ENCODE measurements at places on chromosomes 12 and 14. TPM values are rescaled to one million over a fixed set of nuclear protein-coding genes. Genes with fewer than 3 reads are reported as not detected.
A peak's percentile ranks its signal among the peaks of the same experiment; 100 is the strongest.

DNA sequence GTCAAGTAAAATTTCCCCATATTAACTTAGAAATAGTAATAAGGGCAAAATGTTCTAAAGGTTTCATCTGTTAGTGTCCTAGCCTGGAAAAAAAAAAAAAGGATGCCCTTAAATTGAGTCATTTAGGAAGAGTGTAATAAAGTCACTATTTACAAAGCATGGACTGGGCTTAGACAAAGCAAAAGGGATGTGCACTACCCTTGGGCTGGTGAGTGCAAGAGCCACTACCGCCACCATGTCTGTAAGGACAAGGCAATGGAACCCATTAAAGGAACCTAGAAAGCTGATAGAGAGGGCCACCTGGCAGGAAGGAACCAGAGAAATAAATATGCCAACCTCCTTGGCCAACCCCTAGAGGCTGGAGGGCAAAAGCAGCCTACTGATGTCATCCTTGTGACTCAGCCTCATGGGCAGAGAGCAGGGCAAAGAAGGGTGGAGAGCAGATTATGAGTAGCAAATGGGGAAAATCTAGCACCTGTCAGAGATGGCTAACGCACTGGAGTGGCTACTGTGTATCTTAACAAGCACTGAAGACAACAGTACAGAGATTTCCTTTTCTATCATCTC lies 59.5 kb upstream of the FUT8 start:
- H3K4me3 ChIP-seq: no peak overlapping the region
- no peak overlapping the region for H3K27ac ChIP-seq
- no peaks in the 10 kb centered on the region for H3K27me3 ChIP-seq
- DNase-seq: no peak
- H3K36me3 ChIP-seq: no peaks in the 10 kb centered on the region

GRCh38 chr14:79663453-79663852 lies 547.9 kb downstream of the DIO2 start:
- no peak overlapping the region for H3K27ac ChIP-seq
- no peaks in the 10 kb centered on the region for H3K27me3 ChIP-seq
- H3K36me3 ChIP-seq: no peaks in the 10 kb centered on the region

Gene SMCO2
- 0.25 TPM for polyA plus RNA-seq

Gene PPP1R36
- polyA plus RNA-seq: 2.6 TPM

- H3K27ac ChIP-seq: peak overlapping the region; percentile 77
- no peak overlapping the region for H3K4me3 ChIP-seq
- no peaks in the 10 kb centered on the region for H3K36me3 ChIP-seq
- peaks cover 14% of the 10 kb centered on the region for H3K4me1 ChIP-seq
These were observed 126.9 kb downstream of the KTN1 start for GRCh38 chr14:55706893-55707292.

Gene PLD4
- 11.1 TPM for polyA plus RNA-seq

Gene TMEM117
- polyA plus RNA-seq: 14.9 TPM

GRCh38 chr12:27140478-27140969 lies 58.1 kb upstream of the C12orf71 start:
- no peaks in the 10 kb centered on the region for H3K4me1 ChIP-seq
- no peak overlapping the region for H3K27ac ChIP-seq
- DNase-seq: no peak

DNA sequence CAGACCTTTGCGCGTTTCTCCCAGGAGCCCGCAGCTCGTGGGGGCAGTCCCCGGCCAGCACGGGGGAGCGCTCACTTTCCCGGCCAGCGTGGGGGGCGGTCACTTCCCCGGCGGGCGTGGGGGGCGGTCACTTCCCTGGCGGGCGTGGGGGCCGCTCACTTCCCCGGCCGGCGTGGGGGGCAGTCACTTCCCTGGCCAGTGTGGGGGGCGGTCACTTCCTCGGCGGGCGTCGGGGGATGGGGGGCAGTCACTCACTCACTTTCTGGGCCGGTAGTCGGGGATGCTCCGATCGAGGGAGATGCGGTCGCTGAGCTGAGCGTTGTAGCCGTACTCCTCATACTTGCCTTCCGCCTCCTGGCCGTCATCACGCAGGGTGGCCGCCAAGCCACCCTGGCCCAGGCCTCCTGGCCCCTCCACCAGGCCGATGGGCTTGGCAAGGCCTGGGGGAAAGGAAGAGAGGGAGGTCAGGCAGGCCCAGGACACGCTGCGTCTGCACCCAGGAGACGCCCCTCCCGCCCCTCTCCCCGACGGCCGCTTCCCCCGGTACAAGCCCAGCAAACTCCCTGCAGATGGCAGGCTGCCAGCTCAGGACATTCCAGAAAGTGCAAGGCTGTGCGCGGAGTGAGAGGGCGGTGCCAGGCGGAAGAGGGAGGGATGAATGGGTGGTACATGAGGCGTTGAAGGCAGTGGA lies 43.3 kb downstream of the GALNT9 start:
- H3K27me3 ChIP-seq: peaks cover 60% of the 10 kb centered on the region
- no peaks in the 10 kb centered on the region for H3K36me3 ChIP-seq
- no peak overlapping the region for H3K27ac ChIP-seq
- peak overlapping the region; percentile 10 for H3K4me3 ChIP-seq
- peak; percentile 56 for DNase-seq
- no peaks in the 10 kb centered on the region for H3K4me1 ChIP-seq

DNA sequence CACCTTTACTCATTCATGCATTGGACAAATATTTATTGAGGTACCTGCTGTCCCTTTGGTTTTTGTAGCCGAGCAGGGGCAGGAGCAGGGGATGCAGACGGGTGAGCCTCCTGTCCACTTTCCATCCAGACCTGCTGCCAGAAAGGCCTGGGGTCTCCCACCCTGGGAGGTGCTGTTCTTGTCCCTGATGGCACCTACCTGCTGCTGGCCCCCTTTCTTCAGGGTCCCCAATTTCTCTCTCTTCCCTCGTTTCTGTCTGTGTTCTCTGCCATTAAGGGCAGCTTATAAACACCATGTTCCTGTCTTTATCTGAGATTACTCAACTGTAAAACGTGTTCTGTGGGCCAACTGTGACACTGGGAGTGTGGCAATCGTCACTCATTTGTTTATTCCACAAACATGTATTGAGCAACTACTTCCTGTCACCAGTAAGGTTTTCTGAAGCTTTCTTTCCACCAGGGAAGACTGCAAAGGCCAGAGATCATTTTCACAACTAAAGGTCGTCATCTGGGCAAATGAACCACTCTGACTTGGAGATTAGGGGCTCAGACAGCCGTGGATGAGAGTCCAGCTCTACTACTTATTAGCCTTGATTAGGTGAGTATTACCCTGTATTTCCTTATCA lies at the start of gene HAL:
HAL (minus strand) TSS at position 311 of the 625 bp plus-strand sequence. CDS start 434 bp downstream, outside the sequence.
- H3K4me3 ChIP-seq: no peak within 1 kb of the TSS
- peaks cover 8% of the 10 kb centered on the region for H3K36me3 ChIP-seq
- peaks cover 19% of the 10 kb centered on the region for H3K4me1 ChIP-seq
- DNase-seq: peak; percentile 94

Gene CSRP2
- polyA plus RNA-seq: 29.4 TPM

DNA sequence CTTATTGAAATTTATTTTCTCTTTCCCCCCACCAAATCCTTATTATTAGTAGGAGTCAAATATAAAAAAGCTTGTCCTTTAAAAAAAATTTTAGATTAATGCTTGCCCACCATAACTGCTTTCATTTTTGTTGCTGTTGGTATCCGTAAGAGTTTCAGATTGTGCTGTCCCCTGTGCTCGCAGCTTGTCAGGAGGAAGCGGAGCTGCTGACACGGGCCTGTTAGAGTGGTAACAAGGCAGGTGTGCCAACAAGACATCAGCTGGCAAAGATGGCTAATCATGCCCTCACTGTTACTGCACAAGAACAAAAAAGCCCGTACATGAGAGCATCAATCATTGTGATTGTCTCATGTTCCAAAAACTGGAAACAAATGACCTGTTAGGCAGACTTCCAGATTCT lies 148.4 kb downstream of the ALG10B start:
- no peaks in the 10 kb centered on the region for H3K36me3 ChIP-seq
- no peak for DNase-seq
- no peak overlapping the region for H3K27ac ChIP-seq
- H3K27me3 ChIP-seq: no peaks in the 10 kb centered on the region

GRCh38 chr14:84468153-84468552 lies 1061.8 kb upstream of the FLRT2 start:
- H3K4me1 ChIP-seq: no peaks in the 10 kb centered on the region
- H3K4me3 ChIP-seq: no peak overlapping the region
- H3K27me3 ChIP-seq: no peaks in the 10 kb centered on the region

- H3K27ac ChIP-seq: no peak overlapping the region
- DNase-seq: no peak
- H3K36me3 ChIP-seq: peaks cover 42% of the 10 kb centered on the region
- H3K4me3 ChIP-seq: no peak overlapping the region
These were observed 106.4 kb downstream of the GPR135 start for GRCh38 chr14:59358784-59359183.

Gene PLEKHH1
- polyA plus RNA-seq: 110 TPM

Gene CCDC177
- polyA plus RNA-seq: 0.07 TPM

GRCh38 chr14:91647856-91648255 lies 84.0 kb downstream of the CATSPERB start:
- H3K36me3 ChIP-seq: no peaks in the 10 kb centered on the region
- H3K4me3 ChIP-seq: no peak overlapping the region

GRCh38 chr14:85319101-85319500 lies 210.8 kb upstream of the FLRT2 start:
- H3K4me3 ChIP-seq: no peak overlapping the region
- H3K4me1 ChIP-seq: no peaks in the 10 kb centered on the region
- no peak overlapping the region for H3K27ac ChIP-seq
- no peaks in the 10 kb centered on the region for H3K27me3 ChIP-seq
- no peak for DNase-seq
